ENCODE measurements at places on chromosomes 7 and 10.
A peak's percentile ranks its signal among the peaks of the same experiment; 100 is the strongest.

DNA sequence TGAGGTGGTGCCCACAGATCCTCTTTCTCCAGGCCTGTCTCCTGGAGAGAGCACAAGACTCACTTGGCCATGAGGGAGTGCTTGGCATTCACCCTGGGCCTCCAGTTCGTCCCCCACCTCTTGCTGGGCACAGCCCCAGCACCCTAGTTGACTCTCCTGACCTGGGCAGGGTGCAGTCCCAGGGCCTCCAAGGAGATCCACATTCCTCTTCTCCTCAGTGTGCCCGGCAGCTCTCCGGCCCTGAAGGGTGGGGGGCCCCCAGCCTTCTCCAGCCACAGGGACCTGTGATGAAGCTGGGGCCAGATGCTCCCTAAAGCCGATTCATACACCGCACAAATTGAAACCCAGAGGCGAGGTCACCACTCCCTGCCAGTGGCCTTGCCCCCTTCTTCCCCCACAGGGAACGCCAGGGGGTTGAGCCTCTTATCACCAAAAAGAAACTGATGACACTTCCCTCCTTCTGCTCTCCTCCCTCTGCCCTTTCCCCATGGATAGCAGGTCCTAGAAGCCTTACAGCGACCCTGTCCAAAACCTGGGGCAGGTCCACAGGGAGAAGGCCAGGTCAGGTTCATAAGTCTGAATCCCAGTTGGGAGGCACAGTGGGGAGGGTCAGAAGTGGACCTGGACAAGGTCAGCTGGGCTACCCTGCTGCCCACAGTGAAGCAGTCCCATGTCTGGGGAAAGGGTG lies 3.1 kb downstream of the EN2 start:
- H3K27me3 ChIP-seq = peaks cover 68% of the 10 kb centered on the region
- H3K4me1 ChIP-seq = no peaks in the 10 kb centered on the region

DNA sequence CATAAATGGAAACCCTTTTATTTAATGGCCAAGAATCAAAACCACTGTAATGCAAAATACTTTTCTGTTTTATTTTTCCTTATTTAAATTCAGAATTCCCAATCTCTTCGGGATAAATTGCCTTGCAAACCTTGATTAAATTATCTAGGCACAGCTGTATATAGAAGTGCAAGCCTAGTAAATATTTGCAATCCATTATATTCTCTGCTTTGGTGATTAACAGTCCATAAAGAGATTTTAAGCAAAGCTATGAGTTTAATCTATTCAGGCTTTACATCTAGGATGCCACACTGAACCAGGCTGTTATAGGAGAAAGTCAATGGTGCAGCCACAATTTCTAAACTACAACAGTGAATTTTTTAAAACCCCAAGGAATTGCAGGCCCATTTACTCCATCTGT lies 43.6 kb upstream of the THSD7A start:
- no peak for DNase-seq
- no peaks in the 10 kb centered on the region for H3K36me3 ChIP-seq
- H3K4me3 ChIP-seq = no peak overlapping the region

- no peak for DNase-seq
- no peaks in the 10 kb centered on the region for H3K36me3 ChIP-seq
- no peak overlapping the region for H3K4me3 ChIP-seq
- H3K27ac ChIP-seq = no peak overlapping the region
- H3K4me1 ChIP-seq = no peaks in the 10 kb centered on the region
- H3K27me3 ChIP-seq = peaks cover 60% of the 10 kb centered on the region
Measured at GRCh38 chr7:140655511-140656408, 15.1 kb upstream of the DENND2A start.

DNA sequence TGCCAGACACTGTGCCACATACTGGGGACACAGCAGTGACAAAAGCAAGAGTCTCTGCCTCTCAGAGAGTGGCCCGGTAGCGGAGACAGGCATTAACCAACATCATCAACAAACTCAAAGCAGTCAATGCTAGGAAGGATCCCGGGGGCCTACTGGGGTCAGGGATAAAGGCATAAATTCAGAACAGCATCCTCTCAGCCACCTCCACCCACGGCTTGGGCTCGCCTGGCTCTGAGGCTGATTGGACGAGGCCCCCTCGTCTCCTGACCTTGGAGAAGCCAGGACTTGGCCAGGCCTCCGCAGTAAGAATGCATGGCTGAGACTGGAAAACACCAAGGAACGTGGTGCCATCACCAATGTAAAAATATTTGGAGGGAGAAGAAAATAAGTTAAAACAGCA lies 102.1 kb downstream of the ARHGAP22 start:
- no peaks in the 10 kb centered on the region for H3K27me3 ChIP-seq
- no peak overlapping the region for H3K4me3 ChIP-seq
- DNase-seq = no peak
- H3K4me1 ChIP-seq = peaks cover 42% of the 10 kb centered on the region
- no peak overlapping the region for H3K27ac ChIP-seq

GRCh38 chr10:101388676-101389276 lies 34.8 kb downstream of the BTRC start:
- no peaks in the 10 kb centered on the region for H3K4me1 ChIP-seq
- no peaks in the 10 kb centered on the region for H3K36me3 ChIP-seq
- DNase-seq = no peak
- H3K4me3 ChIP-seq = no peak overlapping the region
- no peak overlapping the region for H3K27ac ChIP-seq

- no peaks in the 10 kb centered on the region for H3K27me3 ChIP-seq
- no peak overlapping the region for H3K27ac ChIP-seq
- no peak overlapping the region for H3K4me3 ChIP-seq
- no peaks in the 10 kb centered on the region for H3K36me3 ChIP-seq
- peaks cover 7% of the 10 kb centered on the region for H3K4me1 ChIP-seq
Measured at GRCh38 chr10:132543916-132544743, 6.5 kb downstream of the INPP5A start.

GRCh38 chr10:99854860-99855259 lies 72.4 kb downstream of the ABCC2 start:
- H3K36me3 ChIP-seq = no peaks in the 10 kb centered on the region
- no peaks in the 10 kb centered on the region for H3K4me1 ChIP-seq
- H3K27me3 ChIP-seq = peaks cover 24% of the 10 kb centered on the region
- no peak overlapping the region for H3K4me3 ChIP-seq

GRCh38 chr10:77333610-77334340 lies 303.8 kb downstream of the KCNMA1 start:
- no peak overlapping the region for H3K27ac ChIP-seq
- H3K4me3 ChIP-seq = no peak overlapping the region
- H3K4me1 ChIP-seq = no peaks in the 10 kb centered on the region
- no peaks in the 10 kb centered on the region for H3K27me3 ChIP-seq
- DNase-seq = no peak

DNA sequence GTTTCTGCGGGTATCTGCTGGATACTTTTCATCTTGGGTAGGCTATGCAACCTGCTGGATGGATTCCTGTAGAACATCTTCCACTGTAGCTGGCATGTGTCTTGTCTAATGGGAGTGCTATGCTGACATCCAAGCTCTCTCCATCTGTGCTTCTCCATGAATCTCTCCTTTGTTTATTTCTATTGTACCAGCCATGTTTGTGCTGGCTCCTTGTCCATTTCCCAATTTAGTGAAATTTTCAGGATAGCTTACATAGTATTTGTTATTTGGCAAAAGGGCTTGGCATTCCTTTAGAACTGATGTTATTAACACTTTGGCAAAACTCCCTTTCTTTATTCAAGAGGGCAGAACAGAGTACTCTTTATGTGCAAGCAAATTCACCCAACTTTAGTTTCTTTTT lies 198.0 kb downstream of the CSTF2T start:
- no peaks in the 10 kb centered on the region for H3K4me1 ChIP-seq
- H3K27ac ChIP-seq = no peak overlapping the region

- no peak overlapping the region for H3K27ac ChIP-seq
- no peaks in the 10 kb centered on the region for H3K27me3 ChIP-seq
- H3K4me3 ChIP-seq = no peak overlapping the region
Measured at GRCh38 chr7:26792576-26792975, 71.8 kb downstream of the SKAP2 start.

- H3K4me3 ChIP-seq = no peak overlapping the region
- H3K27me3 ChIP-seq = no peaks in the 10 kb centered on the region
- no peak overlapping the region for H3K27ac ChIP-seq
- no peak for DNase-seq
Measured at GRCh38 chr7:44068054-44068453, 2.7 kb upstream of the PGAM2 start.

- H3K4me3 ChIP-seq = no peak overlapping the region
- no peak overlapping the region for H3K27ac ChIP-seq
- H3K4me1 ChIP-seq = no peaks in the 10 kb centered on the region
- no peak for DNase-seq
- H3K27me3 ChIP-seq = peaks cover 51% of the 10 kb centered on the region
- H3K36me3 ChIP-seq = no peaks in the 10 kb centered on the region
Measured at GRCh38 chr7:138924501-138925225, 56.5 kb downstream of the KIAA1549 start.

GRCh38 chr7:77479536-77480088 lies 57.5 kb upstream of the PTPN12 start:
- H3K27me3 ChIP-seq = peaks cover 10% of the 10 kb centered on the region
- H3K36me3 ChIP-seq = no peaks in the 10 kb centered on the region
- H3K4me1 ChIP-seq = 0 out of 2 replicates have a peak, but pooled peaks cover 3% of the 10 kb centered on the region
- no peak overlapping the region for H3K27ac ChIP-seq
- DNase-seq = no peak
- no peak overlapping the region for H3K4me3 ChIP-seq

DNA sequence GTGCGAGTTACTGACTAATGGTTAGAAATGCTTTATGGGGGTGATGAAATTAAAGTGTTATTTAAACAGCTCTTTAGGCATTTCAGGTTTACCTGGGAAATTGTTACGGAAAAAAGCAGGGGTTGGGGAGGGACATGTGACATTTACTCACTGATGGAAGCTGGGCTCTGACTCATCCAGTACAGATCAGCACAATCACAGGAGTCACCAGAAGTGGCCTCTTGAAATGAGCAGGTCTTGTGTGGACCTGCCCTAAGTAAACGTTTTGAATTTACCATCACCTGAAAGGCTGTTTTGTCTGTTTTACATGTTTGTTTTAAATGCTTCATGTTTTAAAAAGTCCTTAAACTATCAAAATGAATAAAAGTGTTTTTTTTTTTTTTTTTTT lies 2.3 kb downstream of the GLRX3 start:
- peak; percentile 18 for DNase-seq
- H3K4me3 ChIP-seq = peak overlapping the region; percentile 82
- H3K27ac ChIP-seq = peak overlapping the region; percentile 75
- peaks cover 23% of the 10 kb centered on the region for H3K4me1 ChIP-seq

DNA sequence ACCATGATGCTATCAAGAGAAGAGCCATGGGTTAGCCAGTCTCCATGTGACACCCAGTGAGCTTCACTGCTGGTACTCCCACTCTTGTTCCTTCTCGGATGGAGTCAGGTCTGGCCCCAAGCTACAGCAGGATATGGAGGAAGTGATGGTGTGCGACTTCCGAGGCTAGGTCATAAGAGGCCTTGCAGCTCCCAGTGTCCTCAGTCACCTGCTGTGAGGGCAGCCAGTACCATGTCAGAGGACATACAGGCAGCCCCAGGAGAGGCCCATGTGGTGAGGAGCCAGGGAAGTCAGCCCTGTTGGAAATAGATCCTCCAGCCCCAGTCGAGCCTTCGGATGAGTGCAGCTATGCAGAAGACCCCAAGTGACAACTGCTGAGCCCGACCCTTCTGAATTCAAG lies 237.0 kb downstream of the EBF3 start:
- H3K36me3 ChIP-seq = no peaks in the 10 kb centered on the region
- H3K27me3 ChIP-seq = 0 out of 2 replicates have a peak, but pooled peaks cover 5% of the 10 kb centered on the region
- no peak for DNase-seq
- H3K4me3 ChIP-seq = no peak overlapping the region
- H3K4me1 ChIP-seq = no peaks in the 10 kb centered on the region
